Muscle of back (tissue), 13 donors: ENCODE measurements at places on chromosomes 12 and 14.

GRCh38 chr14:77708749-77709148 is 846 bp downstream of the SLIRP start:
- DNase-seq: no peak

DNA sequence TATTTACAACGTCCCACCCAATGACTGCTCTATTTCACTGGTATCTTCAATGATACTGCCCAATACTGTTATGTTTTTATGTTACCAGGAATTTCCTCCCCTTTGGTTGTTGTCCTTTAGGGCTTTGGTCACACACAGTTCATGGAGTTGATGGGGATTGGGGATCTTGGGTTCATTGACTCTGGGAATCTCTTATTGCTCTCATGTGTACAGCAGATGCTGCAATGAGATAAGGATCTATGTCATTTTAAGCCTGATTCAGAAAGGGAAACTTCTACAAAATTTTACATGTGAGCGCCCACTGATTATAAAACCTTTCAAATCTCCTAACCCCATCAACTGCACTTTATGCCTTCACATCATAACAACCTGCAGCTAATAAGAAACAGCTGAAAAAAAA is 67.2 kb downstream of the FAR2 start:
- DNase-seq: no peak

- DNase-seq: peak; percentile 96
Measured at GRCh38 chr12:56258068-56258819, at the start of gene ANKRD52. ANKRD52 (minus strand) TSS chr12:56258384; CDS start chr12:56258269, 115 bp downstream.

- peak; percentile 76 for DNase-seq
Measured at GRCh38 chr12:53287741-53288216, 7.6 kb upstream of the PFDN5 start.

DNA sequence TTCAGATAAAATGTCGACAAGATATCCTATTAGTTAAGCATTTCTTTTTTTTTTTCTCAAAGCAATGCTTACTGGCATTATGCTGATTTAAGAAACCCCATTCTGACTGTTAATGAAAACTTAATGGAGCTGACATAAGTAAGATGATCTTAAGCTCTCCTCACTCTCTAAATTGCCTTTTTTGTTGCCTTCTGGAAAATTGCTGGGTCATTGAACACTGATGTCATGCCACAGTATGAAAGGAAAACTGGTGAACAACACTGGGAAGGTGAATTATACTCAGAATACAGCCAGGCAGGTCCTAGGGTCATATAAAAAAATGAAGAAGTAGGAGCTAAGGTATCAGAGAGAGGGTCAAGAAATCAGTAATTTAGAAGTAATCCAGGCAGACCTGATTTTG is 179.9 kb downstream of the BTG1 start:
- no peak for DNase-seq

DNA sequence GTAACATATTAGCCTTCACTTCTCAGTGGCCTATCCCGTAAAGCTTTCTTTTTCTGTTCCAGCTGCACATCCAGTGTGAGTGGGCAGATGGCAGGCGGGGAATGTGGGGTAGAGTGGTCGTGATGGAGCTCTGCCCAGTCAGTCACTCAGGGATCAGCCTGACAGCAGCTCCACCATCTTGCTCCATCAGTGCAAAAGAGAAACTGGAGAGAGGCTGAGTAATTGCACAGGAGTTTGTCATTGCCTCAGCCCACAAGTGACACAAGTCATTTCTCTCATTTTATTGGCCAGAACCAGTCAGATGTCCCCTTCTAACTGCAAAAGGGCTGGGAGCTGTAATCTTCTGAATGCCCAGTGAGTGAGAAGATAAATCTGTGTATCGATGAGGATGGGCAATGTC is 66.5 kb downstream of the ATP23 start:
- DNase-seq: no peak
